Panc1 (cell line): ENCODE measurements at places on chromosomes 7 and 10. TPM values are rescaled to one million over a fixed set of nuclear protein-coding genes. Genes with fewer than 3 reads are reported as not detected.

- DNase-seq, result no peak
Observed at GRCh38 chr10:127006453-127006852, 101.2 kb downstream of the DOCK1 start.

- DNase-seq, result no peak
Observed at GRCh38 chr10:98418665-98419468, 3.9 kb upstream of the PYROXD2 start.

- DNase-seq, result no peak
Observed at GRCh38 chr10:119273413-119273812, 66.0 kb downstream of the GRK5 start.

GRCh38 chr7:4174451-4174850 lies 507.6 kb upstream of the FOXK1 start:
- no peak for DNase-seq

GRCh38 chr7:13979671-13980435 lies 9.6 kb downstream of the ETV1 start:
- DNase-seq, result no peak

DNA sequence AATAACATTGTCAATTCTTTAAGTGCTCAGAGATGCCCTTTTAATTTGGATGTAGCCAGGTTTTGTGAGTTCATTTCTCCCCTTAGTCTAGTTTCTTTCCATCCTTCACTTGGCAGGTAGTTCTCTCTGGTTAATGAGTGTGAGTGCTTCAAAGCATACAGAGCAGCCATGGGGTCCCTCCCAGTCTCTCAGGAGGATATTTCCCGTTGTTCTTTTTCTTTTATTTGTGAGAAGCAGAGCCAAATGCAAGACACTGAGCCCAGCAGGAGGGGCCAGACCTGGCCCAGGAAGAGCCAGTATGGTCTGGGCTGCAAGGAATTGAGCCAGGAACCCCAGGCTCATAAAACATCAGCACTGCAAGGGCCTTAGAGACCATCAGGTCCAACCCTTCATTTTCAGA lies 52.4 kb downstream of the PLCE1 start:
- no peak for DNase-seq

DNA sequence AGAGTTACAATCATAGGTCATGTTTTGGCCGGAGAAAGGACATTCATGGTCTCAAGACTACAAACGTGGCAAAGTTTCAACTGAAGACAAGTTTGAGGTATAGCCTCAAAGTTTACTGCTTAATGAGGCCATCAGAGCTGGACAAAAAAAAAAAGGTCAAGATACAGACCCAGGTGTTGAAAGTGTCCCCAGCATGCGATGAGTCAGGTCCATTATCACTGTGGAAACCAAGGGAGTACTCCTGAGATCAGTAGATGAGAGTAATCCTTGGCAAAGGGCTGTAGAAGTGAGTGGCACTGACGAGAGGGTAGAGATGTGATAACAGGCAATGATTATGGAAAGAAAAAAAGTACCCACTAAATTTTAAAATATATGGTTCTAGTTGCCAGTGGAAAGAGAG lies 80.1 kb upstream of the LRRN3 start:
- DNase-seq, result no peak

GRCh38 chr10:77506517-77507200 lies 130.9 kb downstream of the KCNMA1 start:
- DNase-seq, result no peak

DNA sequence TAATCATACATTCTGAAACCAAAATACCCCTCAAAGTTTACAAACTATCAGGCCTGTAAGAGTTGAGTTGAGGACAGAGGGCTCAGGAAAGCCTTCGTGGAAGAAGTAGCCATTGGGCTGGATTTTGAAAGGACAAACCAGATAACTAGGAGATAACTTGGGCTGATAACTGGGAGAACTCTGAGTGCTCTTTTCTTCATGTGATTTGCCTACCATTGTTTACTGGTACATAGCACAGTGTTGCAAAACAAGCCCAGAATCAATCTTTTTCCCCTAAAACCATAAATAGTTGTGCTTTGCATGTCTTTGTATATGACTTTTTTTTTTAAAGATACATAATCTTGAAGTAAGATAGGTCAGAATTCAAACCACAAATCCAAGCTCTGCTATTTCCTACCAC lies 106.7 kb upstream of the ITGB1 start:
- no peak for DNase-seq

- DNase-seq, result no peak
Observed at GRCh38 chr7:148588670-148589131, 1.9 kb upstream of the C7orf33 start.

- DNase-seq, result no peak
Observed at GRCh38 chr10:33803248-33803647, 468.8 kb upstream of the NRP1 start.

DNA sequence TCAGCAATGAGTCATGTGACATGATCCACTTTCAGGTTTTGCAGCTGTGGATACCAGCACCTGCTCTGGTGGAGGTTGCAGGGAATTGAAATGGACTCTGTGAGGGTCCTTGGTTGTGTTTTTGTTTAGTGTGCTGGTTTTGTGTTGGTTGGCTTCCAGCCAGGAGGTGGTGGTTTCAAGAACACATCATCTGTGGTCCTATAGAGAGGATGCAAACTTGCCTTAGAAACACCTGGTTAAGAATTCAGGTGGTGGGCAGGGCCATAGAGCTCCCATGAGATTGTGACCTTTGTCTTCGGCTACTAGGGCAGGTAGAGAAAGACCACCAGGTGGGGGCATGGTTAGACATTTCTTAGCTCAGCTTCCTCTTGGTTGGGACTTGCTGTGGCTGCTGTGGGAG lies 59.2 kb upstream of the CYP2C9 start:
- DNase-seq, result no peak

- DNase-seq, result no peak
Observed at GRCh38 chr10:94085766-94086437, 92.2 kb downstream of the PLCE1 start.

DNA sequence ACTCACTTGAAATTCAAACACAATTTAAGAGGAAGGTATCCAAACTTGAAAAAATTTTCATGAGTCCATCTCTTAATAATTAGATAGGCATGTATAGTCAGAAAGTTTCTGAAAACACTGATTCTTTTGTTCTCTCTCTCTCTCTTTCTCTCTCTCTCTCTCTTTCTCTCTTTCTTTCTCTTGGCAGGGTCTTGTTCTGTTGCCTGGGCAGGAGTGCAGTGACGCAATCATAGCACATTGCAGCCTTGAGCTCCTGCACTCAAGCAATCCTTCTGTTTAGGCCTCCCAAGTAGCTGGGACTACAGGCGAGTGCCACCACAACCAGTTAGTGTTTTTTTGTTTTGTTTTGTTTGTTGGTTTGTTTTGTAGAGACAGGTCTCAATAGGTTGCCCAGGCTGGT lies 59.3 kb downstream of the PRTFDC1 start:
- DNase-seq, result no peak

DNA sequence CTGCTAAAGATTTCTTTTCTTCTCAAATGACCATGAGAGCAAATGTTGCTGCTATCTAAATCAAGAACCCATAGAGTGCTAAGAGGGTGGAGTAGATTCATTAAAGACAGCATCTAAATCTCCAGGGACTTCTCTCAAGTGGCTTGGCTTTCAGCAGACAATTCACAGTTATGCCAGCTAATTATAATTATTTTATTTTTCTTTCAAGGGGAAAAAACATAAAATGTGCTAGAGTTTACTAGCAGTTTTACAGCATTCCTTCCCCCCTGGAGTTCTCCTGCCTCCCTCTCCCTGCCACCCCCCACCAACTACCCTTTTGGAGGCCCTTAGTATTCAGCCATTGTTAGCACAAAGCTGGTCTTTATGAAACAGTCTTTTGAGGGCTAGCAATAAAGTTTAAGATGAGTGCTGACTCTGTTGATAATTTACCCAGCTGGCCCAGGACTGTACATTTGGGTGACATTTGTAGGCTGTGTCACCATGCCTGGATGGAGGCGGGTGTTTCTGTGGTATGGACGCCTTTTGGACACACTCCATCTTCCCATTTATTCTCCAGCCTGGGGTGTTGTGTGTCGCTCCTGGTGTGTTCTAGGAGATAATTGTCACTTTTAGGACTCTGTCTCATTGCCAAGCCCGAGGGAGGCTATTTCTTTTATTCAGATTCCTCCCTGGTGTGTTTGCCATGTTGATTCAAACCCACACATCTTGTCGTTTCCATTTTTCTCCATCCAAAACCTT lies 160.2 kb downstream of the CREB5 start:
- no peak for DNase-seq

DNA sequence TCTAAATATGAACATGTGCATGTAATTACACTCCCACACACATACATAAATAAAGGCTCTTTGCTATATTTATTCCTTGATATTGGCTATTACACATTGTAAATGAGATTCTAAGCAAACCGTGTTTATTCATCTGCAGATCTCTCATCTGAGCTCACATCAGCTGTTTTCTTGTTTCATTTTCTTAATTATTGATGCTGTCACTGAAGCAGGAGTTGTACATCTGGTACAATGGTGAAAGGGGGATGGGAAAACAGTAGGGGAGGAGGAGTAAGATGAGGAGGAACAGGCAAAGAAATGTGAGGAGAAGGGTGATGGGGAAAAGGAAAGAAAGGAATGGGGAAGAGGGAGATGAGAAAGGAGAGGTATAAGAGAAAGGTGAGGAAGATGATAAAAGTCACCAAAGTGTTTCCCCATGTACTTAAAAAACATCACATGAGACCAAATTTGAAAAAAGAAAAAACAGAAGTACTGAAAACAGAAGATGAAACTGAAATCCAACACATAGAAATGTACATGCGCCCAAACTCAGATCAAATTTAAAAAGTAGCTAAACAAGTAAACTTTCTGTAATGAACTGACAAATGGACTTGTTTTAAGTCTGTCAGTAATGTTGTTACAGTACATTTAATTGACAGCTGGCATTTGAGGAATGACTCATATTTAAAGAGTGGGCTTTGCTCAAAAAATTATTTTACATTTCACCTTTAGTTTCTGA lies 472.2 kb downstream of the ARL4A start:
- DNase-seq, result no peak

DNA sequence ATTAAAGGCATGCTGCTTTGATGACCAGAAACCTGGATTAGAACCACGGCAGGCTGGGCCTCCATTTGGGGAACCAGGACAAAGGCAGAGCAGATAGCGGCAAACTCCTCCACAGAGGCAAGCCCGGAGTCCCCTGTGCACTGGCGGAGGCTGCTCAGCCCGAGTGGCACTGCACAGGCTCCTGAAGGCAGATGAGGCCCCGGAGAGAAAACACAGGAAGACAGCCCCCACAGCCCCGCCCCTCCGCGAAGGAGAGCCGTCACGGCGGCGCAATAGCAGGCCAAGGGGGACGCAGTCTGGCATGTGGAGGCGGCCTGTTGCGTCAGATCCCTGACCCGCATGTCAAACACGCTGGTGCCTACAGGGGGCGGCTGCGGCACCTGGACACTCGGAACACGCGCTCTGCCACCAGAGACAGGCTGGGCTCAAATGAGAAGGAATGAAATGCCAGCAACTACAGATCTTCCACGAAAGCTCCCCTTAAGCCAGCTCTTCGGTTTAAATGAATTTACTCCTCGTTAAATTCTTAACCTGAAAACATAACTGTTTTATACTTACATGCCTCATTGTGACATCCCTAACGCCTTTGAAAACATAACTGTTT lies 128.5 kb downstream of the MAD1L1 start:
- no peak for DNase-seq

GRCh38 chr7:106423821-106424475 lies 139.2 kb upstream of the NAMPT start:
- no peak for DNase-seq

DNA sequence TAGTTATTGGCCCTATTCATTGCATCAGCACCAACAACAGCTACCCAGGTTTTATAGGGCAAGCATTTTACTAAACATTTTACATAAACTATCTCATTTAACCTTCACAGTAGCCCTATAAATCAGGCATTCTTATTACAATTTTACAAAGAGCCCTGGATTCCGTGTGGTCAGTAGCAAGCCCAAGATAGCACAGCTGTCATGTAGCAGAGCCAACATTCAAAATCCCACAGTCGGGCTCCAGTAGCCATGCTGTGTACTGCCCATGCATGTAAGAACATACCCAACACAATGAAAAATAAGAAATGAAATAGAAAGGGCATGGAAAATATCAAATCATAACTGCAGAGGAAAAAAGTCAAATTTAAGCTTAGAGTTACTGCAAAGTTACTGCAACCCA lies 102.3 kb downstream of the NPSR1 start:
- no peak for DNase-seq

- DNase-seq, result no peak
Observed at GRCh38 chr7:135855846-135856245, 107.2 kb upstream of the FAM180A start.

DNA sequence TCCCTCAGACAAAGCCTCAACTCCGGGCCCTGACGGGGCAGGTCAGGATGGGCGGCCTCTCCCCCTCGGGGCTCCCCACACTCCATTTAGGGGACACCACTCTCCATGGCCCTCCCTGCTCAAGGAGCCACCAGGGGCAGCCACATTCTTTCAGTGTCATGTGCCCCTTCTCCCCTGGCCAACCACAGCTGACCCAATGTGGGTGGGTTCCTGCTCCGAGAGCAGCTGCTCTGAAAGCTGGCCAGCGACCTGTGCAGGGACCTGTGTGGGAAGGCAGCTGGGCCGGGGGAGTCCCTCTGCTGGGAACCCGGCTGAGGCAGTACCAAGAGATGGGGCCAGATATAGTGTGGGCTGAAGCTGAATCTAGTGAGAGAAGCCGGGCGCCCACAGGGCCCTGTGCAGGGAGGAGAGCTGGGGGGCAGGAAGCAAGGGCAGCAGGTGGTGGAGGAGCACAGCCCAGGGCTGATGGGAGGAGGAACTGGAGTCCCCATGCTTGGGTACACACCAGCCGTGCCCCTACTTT lies 40.6 kb upstream of the NPFFR1 start:
- DNase-seq, result no peak

GRCh38 chr7:1867370-1868260 lies 197.5 kb downstream of the ELFN1 start:
- DNase-seq, result no peak

DNA sequence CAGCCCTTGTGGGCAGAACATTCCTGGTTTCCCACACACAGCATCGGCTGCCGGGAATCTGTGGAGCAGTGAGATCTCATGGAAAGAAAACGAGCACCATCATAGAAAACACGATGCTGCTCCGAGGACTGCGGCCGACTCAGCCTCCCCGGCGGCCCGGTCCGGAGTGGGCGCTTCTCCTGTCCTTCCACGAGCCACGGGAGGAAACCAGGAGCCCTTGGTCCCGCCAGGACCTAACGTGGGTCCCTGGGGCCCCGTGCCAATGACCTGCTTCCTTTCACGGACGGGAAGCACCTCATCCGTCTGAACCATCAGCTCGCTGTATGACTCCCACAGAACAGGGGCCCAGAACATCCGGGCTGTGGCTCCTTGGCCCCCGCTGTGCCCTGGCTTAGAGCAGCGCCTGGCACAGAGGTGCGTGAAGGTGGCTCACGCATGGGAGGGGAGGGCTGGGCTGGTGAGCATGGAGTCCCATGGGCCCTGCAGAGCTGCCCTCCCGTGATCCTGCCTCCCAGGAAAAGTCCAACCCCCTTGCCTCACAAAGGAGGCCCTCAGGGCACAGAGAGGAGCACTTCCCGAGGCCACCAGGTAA lies 280.5 kb downstream of the MAD1L1 start:
- no peak for DNase-seq

- DNase-seq, result no peak
Observed at GRCh38 chr10:90919683-90920574, 958 bp downstream of the ANKRD1 start.

The PRSS37 gene
- not detected for total RNA-seq

The DENND2A gene
- total RNA-seq, result 1.4 TPM

The POU6F2 gene
- total RNA-seq, result not detected

The RHOBTB1 gene
- 0.77 TPM for total RNA-seq

The DPP6 gene
- total RNA-seq, result not detected

The ADIRF gene
- 14.8 TPM for total RNA-seq

The LIPA gene
- 172 TPM for total RNA-seq

The TMEM229A gene
- total RNA-seq, result not detected

The GRID2IP gene
- total RNA-seq, result 0.13 TPM

The IQUB gene
- 0.59 TPM for total RNA-seq

The NME8 gene
- not detected for total RNA-seq

The ETV1 gene
- total RNA-seq, result 7.4 TPM
